ENCODE measurements at places on chromosomes 4 and X.

GRCh38 chr4:145281951-145282350 lies 101.6 kb upstream of the OTUD4 start:
- DNase-seq, result no peak

- DNase-seq, result no peak
These were observed 31.5 kb downstream of the CASP3 start for GRCh38 chr4:184617600-184618196.

- no peak for DNase-seq
These were observed 83.8 kb downstream of the STOX2 start for GRCh38 chr4:183988874-183989273.

DNA sequence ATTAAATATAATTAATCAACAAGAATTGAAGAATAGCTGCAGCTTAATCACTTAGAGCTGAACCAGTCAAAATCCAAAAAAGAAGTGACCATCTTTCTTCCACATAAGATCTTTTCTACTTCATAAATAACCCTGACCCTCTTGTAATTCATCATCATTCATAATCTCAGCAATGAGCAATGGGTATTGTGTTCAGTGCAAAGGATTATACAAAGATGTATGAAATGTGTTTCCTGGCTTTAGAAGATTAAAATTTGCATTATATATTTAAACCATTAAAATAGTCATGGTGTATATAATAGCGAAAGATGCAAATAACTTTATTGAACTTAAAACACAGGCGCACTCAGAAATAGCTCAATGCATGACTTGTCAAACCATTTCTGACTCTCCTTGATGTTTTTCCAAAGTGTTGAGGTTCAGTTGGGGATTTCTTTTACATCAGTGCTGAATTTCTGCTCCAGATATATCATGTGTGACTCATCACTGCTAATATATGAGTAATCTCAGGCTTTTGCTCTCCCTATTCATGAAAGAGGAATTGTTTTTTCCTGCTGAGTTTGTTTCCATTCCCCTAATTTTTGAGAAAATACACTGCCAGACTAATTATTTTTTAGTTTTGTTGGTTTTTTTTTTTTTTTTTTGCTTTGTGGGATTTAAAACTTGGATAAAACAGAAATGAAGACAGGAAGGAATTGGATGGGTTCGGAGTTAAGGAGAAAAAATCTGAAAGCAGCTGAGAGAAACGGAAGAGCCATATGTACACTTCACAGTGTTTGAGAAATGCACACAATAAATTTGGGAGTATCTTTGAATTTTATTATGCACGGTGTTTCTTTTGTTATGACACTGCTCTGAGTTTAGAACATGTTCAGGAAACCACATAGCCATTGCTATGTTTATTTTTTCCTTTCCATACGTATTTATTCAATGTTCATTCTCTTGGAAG lies 290.1 kb upstream of the PCDH7 start:
- peak; percentile 5 for DNase-seq

DNA sequence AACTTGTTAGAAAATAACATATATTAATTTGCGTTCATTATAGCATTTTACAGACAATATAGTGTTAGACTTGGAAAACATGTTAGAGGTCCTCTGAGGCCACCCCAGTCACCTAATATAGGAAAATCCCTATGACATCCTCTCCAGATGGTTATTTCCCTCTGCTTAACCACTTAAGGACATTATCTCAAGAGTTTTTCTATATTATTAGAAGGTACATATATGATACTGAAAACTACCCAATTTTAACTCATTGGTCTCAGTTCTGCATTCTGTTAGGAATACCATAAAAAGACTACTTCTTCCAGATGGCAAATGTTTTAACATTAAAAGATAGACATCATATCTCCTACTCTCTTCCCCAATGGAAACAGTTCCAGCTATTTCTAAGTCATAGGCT lies 21.4 kb downstream of the PTPN13 start:
- DNase-seq, result no peak

DNA sequence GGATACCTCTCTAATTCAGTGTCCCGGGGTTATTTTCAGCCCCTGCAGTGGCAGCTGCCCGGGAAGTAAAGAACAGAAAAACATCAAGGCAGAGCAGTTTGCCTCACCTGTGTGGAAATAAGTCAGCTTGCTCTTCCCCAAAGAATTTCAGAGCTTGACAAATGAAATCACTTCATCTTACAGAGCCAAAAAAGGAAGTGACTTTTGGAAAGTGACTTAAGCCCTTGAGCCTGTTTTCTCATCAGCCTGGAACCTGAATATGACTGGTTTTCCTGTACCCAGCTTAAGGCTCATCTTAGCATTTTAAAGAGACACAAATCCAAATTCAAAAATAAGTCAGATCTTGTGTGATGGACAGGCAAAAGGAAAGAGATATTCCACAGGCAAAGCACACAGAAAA lies 211.6 kb downstream of the RCHY1 start:
- DNase-seq, result no peak

DNA sequence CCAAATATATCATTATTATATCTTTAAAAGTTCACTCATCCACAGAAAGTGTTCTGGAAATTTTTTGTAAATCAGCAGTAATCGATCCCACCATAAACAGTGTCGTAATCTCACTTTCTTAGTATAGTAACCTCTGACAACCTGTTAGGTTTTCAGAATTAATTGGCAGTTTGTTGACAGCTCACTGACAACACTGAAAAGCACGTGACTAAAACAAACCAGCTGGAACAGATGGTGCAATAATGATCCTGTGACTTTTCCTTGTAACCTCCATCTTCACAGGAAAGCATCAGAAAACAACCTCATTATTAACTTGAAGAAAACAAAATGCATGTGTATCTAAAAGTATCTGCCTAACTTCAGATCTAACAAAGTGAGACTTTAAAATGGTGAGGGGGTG lies 48.5 kb downstream of the FSTL5 start:
- no peak for DNase-seq

- no peak for DNase-seq
These were observed 118.4 kb upstream of the WDR17 start for GRCh38 chr4:175947117-175947722.

- no peak for DNase-seq
These were observed 343.5 kb downstream of the IDS start for GRCh38 chrX:149161435-149162088.

DNA sequence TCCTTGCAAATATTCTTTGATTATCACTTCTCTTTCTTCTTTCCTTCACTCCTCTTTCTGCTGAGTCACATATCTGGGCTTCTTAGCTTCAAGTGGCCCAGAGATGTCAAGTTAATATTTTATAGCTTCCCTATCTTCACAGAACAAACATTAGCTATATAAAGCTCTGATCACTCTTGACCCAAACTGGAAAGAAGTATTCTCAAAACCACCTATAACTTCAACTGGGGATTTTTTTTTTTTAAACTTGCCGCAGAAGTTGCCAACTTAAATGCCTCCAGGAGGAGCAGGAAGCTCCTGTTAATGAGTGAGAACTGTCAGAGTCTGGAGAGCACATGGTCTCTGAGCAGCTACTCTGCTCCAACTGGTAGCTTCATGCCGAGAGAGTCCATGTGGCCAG lies 233.3 kb upstream of the EDNRA start:
- DNase-seq, result no peak

GRCh38 chr4:107989537-107990386 lies at the start of gene HADH:
Gene HADH, plus strand, starts transcription at chr4:107989889. Its CDS starts 44 bp downstream, at chr4:107989933.
- DNase-seq, result peak; percentile 84

DNA sequence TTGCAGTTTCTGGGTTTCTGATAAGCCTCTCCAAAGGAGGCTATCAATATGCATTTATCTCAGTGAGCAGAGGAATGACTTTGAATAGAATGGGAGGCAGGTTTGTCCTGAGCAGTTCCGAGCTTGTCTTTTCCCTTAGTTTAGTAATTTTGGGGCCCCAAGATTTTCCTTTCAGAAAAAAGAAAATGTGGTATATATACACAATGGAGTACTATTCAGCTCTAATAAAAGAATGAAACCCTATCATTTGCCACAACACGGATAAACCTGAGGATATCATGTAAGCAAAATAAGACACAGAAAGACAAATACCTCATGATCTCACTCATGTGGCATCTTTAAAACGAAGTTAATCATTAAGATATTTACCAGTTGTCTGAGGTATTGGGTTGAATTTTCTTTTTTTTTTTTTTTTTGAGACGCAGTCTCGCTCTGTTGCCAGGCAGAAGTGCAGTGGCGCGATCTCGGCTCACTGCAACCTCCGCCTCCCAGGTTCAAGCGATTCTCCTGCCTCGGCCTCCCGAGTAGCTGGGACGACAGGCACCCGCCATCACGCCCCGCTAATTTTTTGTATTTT lies 540 bp downstream of the ZNF721 start:
- no peak for DNase-seq

DNA sequence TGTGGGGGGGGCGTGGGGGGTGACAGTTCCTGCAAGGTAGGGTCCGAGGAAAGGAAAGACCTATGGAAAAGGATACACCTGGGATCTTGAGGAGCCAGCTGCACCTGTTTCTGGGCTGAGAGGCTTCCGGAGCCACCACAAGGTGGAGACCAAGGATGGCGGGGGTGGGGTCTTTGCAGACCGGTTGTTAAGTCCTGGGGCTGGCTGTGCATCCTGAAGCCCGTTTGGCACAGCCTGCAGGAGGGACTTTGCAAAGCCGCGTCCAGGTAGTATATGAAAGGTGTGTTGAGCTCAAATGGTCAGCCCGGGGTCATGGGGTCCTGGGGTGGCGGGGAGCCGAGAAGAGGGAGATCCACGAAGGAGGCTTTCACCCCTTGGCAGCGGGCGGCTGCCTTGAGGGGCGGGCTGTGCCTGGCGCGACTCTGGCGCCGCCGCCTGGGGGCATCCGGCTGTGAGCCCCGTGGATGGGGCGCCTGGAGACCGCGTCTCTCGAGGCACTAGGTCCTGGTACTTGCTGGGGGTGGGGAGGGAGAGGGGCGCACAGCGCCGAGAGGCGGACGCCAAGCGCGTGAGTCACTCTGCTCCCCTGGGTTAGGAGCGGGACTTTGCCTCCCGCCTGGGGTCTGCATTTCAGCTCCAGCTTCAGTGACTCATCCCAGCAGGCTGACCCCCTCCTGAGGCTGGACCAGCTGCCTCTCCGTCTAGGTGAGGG lies 58.2 kb upstream of the DYNLT3 start:
- no peak for DNase-seq

DNA sequence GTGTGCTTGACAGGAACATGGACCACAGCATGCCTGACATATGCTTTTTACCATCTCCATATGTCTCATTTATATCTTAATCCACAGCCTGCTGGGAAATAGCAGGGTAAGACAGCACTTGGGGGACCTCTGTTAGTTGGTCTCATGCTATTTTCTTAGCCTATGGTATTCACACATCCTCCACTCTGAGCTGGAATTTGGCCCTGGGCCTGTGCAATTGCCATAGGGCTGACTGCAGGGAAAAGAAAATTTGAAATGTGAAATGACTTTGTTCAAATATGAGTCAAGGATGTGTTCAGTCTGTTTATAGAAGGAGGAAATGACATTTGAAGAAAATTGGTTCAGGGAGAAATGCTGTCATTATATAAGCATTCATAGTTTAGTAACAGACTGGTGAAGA lies 9.6 kb upstream of the MAP7D3 start:
- DNase-seq, result peak; percentile 65

DNA sequence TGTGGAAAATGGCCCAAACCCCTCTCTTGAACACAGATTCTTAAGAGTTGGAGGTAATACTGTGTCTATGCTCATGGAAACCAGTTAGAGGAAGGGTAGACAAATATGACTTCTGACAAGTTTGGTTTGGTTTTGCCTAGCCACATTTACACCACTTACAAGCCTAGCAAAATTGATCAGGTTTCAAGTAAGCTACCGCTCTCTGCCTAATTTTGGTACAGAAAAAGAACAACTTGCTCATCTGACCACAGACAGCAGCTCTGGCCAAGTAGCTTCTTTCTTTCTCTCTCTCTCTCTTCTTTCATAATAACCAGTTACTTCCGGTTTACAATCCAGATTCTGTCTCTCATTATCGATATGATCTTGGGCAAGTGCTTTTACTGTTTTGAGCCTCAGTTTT lies 260.0 kb downstream of the GLUD2 start:
- DNase-seq, result peak; percentile 6

DNA sequence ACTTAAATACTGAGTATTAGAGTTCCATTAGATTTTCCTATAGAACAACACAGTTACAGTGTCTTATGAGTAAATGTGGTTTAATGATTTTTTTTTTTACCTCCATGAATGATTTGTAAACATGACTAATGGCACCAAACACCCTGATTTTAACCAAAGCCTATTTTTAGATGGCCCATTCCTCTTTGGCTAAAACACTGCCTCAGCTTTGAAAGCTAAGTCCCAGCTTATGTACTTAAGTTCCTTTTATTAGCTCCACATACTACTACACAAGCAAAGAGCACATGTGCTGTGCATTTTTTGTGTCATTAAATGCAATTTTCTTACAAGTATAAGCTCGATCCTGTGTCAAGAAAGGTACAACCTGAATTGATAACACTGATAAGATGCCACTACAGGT lies 575.6 kb upstream of the PITX2 start:
- DNase-seq, result no peak

DNA sequence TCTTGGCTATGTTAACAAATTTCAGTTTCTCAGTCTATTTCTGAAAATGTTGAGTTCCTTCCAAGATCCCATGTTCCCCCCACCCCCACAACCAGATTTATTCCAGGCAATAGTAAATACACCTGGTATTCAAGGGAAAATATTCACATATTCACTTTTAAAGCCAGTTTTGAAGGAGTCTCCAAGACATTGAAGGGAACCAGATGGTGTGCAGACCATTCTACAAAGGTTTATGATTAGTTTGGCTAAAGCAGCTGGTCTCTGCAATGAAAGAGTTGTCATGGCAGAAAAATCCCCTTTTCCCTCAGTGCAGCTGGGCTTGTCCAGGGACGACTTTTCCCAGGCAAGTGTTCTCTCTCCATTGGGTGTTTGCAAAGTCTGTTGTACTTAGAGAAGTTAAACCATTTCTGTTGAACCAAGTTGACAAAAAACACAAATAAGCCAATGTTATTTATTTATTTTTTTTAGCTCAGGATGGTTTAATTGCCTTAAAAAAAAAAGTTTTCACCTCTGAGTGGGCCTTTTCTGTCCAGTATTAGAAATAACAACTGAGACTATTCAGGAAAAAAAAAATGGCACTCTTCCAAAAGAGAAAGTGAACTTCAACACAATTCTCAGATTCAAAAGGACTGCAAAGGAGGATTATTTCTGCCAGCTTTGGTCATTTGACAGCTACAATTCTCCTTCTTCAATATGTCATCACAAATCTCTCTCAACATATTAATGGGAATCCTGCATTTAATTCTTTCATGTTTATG lies 410.6 kb downstream of the IL1RAPL1 start:
- DNase-seq, result no peak

DNA sequence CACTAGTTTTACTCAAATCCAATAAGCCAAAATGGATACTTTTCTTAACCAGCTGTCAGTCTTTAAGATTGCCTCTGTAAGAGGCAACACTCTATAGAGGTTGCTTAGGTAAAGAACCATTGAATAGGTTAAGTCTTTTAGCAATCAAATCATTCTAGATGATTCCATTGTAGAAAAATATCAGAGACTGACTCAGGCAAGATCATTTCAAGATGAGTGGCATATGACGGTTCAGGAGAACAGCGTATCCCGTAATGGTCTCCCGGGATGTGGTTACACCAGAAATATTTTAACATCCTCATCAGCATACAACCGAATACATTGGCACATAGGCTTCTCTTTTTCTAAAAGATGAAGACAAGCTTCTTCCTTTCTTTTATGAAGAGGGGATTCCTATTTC lies 641.7 kb upstream of the AGA start:
- no peak for DNase-seq

- DNase-seq, result no peak
These were observed 75.1 kb downstream of the MXRA5 start for GRCh38 chrX:3271183-3271833.

All from stromal cell of bone marrow (primary cell).